NCI-H1092 (cell line): ENCODE measurements at places on chromosomes 6 and 20.
A peak's percentile ranks its signal among the peaks of the same experiment; 100 is the strongest.

DNA sequence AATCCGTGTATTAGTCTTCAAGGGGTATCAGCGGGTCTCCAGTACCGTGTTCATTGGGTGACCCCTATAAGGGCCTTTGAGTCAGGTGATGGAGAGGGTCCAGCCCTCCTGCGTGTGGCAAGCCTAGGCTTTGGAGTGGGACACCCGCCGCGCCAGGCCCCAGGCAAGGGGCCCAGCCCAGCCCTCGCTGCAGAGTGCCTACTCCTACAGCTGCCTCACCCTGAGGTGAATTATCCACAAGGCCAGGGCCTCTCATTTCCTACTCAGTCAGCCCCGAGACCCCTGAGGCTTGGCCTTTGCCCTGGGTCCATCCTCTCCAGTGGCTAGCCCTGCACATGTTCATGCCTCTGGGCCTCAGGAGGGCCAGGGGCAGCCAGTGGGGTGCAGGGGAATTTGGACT, 45.1 kb downstream of the TMEM242 start:
- DNase-seq: no peak

GRCh38 chr6:31401403-31401802, 2.0 kb upstream of the MICA start:
- DNase-seq: no peak

GRCh38 chr6:153485072-153485471, 354.0 kb upstream of the RGS17 start:
- no peak for DNase-seq

DNA sequence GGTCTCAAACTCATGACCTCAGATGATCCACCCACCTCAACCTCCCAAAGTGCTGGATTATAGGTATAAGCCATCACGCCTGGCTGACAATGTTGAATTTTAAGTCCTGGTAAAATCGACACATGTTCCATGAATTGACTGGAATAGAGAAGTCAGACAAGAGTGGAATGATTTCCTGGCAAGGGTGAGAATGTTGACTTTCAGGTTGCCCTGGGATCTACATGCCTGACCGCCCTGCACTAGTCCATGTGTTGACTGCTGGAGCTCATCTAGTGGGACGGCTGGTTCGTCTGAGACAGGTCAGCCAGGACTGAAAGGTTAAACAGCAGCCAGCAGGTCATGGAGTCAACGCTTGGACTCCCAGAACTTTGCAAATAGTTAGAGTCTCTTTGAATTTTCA, 88.8 kb downstream of the SASH1 start:
- no peak for DNase-seq

DNA sequence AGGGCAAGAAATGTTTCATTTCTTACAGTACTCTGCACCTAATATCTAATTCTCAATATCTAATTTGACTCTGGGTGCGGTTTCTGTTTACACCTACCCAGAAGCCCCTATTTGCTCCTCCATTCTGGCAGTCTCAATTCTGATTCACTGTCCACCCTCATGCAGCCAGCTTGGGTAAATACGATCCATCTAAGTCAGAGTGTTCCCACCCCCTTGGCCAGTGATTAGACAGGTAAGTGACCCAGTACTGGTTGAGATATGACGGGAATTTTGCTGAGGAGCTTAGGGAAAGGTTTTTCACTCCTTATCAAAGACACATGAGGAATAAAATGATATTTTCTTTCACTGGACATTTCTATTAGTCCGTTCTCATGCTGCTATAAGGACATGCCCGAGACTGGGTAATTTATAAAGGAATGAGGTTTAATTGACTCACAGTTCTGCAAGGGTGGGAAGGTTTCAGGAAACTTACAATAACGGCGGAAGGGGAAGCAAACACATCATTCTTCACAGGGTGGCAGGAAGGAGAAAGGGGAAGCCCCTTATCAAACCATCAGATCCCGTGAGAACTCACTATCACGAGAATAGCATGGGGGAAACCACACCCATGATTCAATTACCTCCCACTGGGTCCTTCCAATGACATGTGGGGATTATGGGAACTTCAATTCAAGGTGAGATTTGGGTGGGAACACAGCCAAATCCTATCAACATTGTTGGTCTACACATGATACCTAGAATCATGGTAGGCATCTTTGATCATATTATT, 29.4 kb downstream of the GLO1 start:
- DNase-seq: no peak

GRCh38 chr6:167108278-167108677, 14.6 kb upstream of the CCR6 start:
- no peak for DNase-seq

GRCh38 chr6:53616450-53617357, 48.9 kb downstream of the KLHL31 start:
- DNase-seq: no peak

DNA sequence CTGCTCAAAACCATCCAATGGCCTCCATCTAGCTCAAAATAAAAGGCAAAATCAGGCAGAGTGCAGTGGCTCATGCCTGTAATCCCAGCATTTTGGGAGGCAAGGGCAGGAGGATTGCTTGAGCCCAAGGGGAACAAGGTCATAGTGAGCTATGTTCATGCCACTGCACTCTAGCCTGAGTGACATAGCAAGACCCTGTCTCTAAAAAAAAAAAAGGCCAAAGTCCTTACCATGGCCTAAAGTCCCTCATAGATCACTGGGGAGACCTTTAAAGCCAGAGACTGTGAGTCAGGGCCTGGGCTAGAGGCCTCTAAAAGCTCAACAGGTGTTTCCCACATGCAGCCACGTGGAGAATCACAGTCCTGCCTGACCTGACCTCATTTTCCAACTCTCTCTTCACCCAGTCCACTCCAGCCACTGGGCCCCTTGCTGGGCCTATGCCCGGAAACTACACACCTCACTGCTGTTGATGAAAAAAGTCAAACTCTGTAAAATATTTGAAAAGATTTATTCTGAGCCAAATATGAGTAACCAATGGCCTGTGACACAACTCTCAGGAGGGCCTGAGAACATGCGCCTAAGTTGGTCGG, 28.2 kb upstream of the TAB2 start:
- no peak for DNase-seq

DNA sequence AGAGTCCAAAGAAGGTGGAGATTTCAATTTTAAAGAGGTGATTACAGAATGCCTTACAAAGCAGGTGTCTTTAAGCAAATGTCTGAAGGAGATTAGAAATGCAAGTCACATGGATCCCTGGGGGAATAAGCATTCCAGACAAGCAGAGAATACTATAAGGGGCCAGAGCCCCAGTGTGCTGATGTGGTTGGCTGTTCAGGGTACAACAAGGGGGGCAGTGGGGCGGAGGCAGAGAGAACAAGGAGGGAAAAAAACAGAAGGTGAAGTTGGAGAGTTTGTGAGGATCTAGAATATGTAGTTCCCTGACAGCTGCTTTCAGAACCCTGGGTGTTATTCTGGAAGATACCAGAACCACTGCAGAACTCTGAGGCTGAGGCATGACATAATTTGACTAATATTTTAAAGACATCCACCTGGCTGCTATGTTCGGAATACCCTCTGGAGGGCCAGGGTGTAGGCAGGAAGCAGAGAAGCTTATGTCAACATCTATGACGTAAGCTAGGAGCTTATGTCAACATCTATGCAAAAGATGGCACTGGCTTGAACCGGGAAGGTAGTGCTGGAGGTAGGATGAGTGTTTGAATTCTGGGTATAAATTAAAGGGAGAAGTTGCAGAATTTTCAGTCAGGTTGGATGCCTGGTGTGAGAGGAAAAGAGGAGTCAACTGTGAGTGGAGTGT, 276.3 kb upstream of the AGPAT4 start:
- peak; percentile 6 for DNase-seq

DNA sequence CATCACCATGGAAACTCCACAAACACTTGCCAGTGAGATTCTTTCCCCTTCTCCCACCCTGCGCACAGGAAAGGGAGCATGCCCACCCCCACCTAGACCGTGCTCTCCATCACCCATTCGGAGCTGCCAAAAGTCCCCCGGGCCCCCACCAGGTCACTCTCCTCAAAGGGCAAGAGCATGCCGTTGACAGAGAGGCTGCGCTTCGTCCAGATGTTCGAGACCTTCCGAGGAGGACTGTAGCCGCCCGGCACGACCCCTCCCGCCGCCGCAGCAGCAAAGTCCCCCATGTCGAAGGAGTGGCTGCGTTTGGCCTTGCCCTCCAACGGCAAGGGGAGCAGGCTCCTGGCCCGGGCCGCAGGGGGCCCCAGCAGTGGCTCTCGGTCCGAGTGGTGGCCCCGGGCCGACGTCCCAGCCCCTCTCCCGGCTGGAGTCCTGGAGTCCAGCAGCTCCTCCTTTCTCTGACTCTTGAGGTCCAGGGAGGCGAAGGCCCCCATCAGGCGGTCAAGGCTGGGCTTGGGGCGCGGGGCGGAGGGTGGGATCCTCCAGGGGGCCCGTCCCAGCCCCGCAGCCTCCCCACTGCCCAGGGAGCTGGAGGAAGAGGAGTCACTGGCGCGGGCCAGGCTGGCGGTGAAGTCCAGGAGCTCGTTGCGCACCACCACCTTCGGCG, 195.2 kb downstream of the LRFN2 start:
- no peak for DNase-seq

GRCh38 chr20:1872459-1873097, 22.6 kb upstream of the SIRPA start:
- DNase-seq: no peak

DNA sequence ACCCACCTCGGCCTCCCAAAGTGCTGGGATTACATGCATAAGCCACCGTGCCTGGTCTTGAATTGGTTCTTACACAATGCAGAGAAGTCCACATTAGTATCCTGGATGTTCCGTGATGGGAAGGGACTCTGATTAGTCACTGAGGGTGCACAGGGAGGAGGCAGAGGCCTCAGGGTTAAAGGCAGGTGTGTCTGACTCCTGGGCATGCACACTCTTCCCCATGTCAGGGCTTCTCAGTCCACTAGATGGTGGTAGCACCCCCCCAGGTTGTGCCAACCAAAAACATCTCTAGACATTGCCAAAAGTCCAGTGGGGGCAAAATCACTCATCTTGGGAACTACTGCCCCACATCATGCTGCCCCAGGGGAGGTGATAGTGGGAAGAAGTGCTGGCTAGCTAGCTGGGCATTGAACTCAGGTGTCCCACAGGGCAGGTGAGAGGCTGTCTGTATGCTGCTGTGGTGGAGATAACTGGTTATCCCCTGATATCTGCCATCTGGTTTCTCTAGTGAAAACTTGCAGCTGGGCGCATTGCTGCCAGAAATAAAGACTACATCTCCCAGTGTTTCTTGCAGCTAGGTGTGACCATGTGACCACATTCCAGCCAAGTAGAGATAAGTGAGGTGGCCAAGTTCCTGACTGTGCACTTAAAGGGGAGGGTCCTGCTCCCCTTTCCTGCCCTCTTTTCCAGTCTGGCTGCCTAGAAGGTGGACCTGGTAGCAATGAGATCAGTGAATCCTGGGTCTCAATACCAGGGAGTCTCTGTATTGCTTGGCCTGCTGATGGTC, 8.4 kb upstream of the NSFL1C start:
- DNase-seq: no peak

DNA sequence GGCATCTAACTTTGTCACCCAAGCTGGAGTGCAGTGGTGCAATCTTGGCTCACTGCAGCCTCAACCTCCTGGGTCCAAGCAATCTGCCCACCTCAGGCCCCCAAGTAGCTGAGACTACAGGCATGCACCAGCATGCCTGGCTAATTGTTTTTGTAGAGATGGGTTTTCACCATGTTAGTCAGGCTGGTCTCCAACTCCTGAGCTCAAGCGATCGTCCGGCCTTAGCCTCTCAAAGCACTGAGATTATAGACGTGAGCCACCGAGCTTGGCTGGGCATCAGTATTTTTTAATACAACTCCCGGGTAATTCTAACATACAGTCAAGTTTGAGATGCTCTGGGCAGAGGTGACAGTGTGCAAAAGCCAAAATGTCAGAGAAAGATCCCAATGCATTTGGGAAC, 73.5 kb downstream of the NFATC2 start:
- no peak for DNase-seq

DNA sequence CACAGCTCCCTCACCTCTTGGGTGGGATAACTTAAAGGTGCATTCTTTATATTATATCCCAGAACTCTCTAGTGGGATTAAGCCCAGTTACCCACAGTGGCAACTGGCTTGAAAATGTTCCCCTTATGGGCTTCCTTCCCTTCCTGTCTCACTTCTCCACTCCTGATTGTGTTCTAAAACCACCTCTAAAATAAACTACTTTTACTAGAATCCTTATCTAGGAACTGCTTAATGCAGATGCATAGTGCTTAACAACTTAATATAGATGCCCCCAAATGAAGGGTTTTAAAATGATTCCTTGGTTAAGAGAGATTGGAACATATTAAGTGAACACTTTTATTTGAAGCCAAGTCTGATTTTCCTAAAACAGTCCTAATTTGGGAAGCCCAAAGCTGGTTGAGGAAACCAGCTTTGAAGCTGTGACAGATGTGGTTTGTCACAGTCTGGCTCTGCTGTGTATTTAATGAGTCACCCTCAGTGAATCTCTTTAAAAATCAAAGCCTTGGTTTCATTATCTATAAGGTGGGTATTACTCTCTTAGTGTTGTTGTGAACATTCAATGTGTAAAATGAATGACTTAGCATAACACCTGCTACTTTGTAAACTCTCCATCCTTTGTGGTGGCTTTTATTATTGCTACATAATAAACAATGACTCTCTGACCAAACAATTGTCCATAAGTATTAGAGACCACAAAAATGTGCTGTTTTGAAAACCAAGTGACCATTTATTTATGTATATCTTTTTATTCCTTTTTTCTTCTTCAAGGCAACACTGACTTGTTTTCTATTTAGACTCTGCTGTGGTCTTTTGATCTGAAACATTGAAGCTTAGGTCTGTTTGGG, 24.4 kb downstream of the PLCB1 start:
- no peak for DNase-seq

DNA sequence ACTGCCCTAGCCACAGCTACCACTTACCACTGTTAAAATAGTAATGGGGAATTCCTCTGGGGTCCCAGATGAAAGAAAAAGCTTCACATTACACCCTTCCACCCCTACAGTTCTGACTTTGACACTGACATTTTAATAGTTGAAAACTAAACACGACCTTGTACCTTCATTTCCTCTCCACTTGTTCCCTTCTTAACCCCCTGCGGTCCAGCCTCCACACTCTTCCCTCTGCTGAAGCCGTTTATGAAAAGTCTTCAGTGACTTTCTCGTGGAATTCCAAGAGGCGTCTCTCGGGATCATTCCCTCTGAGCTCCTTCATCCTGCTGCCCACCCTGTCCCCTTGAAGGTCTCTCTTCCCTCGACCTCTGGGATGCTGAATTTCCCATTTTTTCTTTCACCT, 36.6 kb upstream of the TIAM2 start:
- DNase-seq: no peak

DNA sequence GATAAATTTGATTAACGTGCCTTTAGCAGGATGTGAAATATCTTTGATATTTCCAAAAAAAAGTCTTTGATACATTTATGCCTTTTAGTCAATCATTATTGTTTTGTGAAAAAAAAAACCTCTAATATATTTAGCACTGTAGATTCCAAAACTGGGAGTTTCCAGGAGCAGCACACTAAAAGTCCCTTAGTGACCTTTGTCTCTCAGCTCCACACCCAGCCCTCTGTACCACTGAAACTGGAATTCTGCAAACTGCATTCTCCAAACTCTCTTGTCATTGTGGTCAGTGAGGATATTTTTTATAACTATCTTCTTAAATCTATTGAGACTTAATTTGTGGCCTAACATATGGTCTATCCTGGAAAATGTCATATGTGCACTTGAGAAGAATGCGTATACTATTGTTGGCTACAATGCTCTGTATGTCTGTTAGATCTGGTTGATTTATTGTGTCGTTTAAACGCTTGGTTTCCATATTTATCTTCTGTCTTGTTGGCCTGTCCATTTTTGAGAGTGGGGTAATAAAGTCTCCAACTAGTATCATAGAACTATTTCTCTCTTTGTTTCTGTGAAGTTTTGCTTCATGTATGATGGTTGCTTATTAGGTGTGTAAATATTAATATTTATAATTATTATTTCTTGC, 73.2 kb upstream of the CNKSR3 start:
- DNase-seq: no peak

GRCh38 chr6:168097221-168097620, 18.2 kb upstream of the FRMD1 start:
- no peak for DNase-seq
